ENCODE measurements at places on chromosomes 1 and 21.

DNA sequence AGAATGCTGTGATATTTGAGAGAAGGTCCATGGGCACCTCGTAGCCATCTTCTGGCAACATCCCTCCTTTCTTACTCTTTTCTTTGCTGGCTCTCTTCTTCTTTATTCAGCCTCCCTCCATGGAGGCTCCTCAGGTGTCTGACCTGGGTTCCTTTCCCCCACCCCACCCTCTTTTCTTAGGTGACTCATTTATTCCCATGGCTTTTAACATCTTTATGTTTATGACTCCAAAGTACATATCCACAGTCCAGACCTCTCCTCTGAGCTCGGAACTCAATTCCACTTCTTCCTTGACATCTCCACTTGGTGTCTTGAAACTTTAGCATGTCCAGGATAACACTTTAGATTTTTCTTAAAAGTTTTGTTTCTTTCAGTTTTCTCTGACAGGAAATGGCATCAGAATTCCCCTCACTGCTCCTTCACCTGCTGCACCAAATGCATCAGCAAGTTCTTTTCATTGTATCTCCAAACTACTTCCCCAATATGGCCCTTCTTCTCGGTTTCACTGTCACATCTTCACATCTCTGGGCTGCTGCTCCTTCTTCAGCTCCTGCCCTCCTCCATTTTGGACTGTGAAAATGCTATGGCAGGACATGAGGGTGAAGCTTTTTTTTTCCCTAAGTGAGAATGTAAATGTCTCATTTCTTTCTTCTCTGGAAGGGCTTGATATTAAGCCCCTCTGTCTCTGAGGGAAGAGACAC lies 95.9 kb downstream of the GIPC2 start:
- no peak for DNase-seq

DNA sequence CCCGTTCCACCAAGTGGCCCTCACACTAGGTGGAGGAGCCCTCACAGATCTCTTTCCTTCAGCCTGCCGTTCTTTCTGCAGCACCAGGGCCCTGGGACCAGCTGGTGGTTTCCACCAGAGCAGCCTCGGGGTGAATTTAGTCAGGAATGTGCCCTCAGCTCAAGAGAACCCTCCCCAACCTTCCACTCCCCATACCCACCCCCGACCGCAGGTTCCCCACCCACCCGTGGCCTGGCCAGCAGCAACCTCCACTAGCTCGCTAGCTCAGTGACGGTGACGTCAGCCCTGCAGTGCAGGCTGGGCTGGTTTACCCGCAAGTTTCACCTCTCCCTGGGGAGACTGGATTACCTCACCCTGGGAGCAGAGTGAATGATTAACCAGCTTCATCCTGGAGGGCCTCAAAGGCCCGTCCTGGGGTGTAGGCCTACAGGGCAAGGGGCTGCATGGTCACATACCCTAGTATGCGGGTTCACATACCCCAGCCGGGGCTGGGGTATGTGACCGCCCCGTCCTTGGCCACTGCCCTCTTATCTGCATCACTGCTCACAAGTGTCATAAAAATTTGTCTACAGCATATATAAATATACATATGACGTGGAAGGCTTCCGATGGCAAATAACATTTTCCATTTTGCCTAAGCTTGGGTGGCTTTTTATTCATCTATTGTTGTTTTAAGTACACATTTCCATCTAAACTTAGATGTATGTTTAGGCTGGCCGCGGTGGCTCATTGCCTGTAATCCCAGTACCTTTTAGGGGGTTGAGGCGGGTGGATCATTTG lies 24.5 kb downstream of the ELF3 start:
- DNase-seq: peak; percentile 62

- DNase-seq: no peak
Measured at GRCh38 chr21:30518876-30519275, 16.9 kb upstream of the KRTAP19-5 start.

- DNase-seq: peak; percentile 22
Measured at GRCh38 chr21:35222021-35222420, 172.9 kb upstream of the RUNX1 start.

DNA sequence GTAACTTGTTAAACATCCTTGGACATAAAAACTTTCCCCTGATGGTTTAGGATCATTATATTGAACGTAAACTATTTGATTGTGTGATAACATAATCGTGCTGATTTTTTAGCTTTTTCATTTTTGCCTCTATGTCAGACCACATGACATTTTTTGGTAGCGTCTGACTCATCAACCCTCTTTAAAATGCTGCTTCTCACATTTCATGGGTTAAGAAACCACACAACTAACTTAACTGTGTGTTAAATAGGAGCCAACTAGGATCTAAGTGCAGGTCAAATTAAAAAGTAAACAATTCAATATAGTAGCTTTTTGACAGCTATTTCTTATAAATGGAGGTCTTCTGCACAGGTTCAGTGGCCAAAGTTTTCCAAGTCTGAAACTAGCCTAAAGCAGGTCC lies 9.8 kb downstream of the BTG3 start:
- no peak for DNase-seq

GRCh38 chr1:17873007-17873675 lies 118.0 kb downstream of the ACTL8 start:
- no peak for DNase-seq

DNA sequence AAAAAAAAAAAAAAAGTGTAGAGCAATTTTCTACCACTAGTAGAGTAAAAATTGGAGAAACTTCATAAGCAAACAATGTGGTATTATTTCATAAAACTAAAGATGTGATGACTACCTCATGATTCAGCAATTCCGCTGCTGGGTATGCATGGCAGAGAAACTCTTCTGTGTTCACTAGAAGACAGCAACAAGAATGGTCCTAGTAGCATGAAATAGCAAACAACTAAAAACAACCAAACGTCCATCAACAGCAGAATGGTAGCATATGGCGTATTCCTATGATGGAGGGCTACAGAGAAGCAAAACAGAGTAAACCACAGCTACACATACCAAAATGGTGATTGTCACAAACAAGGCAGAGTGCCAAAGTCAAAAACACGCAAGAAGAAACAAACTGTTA lies 18.9 kb downstream of the HTR1D start:
- no peak for DNase-seq

- no peak for DNase-seq
Measured at GRCh38 chr1:202680586-202681352, 29.5 kb downstream of the SYT2 start.

DNA sequence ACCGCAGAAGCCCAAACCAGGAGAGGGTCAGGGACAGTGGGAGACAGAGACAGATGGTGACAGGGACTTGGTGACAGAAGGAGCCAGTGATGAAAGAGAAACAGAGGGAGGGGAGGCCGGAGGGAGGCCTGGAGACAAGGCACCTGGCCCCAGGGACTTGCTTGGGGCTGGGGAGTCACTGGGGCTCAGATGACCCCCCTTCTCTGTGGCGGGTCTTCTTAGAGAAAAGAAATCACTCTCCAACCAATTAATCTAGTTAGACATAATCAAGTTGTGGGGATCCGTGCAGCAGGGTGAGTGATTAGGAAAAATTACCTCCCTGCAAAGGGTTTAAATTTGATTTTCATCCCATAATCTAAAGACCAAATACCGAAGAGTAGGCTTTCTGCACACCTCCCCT lies 519.8 kb downstream of the PTPRU start:
- no peak for DNase-seq

GRCh38 chr1:196678510-196678884 lies 26.7 kb downstream of the CFH start:
- no peak for DNase-seq

- no peak for DNase-seq
Measured at GRCh38 chr1:223403184-223403815, 10.1 kb downstream of the CCDC185 start.

DNA sequence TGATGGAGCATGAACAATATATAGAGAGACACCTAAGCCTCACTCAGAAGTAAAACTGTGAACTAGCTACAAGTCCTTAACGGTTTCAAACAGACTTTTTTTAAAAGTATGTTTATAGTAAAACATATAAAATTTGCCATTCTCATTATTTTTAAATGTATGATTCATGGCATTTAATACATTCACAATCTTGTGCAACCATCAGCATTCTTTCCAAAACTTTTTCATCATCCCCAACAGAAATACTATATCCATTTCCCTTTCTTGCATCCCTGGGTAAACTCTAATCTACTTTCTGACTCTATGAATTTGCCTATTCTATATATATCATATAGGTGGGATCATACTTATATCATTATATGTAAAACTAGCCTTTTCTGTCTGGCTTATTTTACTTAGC lies 25.5 kb downstream of the EVI5 start:
- DNase-seq: no peak

DNA sequence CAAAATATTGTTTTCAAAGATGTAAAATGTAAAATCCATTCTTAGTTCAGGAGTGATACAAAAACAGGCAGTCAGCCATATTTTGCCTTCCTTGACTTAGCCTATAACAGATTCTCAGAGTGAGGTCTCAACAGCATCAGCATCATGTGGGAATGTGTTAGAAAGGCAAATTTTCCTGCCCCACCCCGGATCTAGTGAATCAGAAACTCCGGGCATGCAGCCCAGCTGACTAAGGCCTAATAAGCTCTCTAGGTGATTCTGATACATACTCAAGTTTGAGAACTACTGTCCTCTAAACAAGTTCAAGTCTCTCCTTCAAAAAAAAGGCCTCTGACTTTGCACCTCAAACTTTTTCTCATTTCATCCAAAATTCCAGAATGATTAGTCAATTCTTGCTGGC lies 46.9 kb upstream of the PRRC2C start:
- DNase-seq: no peak

GRCh38 chr1:217133958-217134856 lies 411.0 kb upstream of the ESRRG start:
- no peak for DNase-seq

GRCh38 chr1:171699531-171699930 lies 42.3 kb downstream of the VAMP4 start:
- DNase-seq: no peak
